ENCODE measurements at places on chromosomes 7 and 10. TPM values are rescaled to one million over a fixed set of nuclear protein-coding genes. Genes with fewer than 3 reads are reported as not detected.

Gene EEPD1
- 6.0 TPM for polyA plus RNA-seq

GRCh38 chr7:45888185-45888992, at the start of gene IGFBP1:
Gene IGFBP1 (plus strand): TSS chr7:45888488. CDS start chr7:45888653, 165 bp downstream.
- DNase-seq: peak; percentile 1

DNA sequence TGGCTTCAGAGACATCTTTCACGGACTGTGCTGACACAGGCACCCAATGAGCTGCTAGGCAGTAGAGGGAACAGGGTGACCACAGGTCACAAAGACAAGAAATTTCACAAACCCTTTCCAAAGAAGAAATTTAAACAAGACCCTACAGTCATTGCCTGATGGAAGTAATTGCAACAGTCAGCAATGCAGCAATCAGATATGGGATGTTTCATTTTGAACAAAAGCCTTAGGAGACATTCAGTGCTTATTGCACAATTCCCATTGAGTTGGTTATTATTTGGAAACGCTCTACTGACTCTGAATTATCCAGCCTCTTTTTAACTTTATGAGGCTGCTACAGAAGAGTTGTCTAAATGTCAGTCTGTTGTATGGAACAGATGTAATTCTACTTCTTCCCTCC, 85.5 kb downstream of the ETV1 start:
- DNase-seq: no peak

- no peak for DNase-seq
Measured at GRCh38 chr7:12300415-12300814, 89.3 kb downstream of the TMEM106B start.

DNA sequence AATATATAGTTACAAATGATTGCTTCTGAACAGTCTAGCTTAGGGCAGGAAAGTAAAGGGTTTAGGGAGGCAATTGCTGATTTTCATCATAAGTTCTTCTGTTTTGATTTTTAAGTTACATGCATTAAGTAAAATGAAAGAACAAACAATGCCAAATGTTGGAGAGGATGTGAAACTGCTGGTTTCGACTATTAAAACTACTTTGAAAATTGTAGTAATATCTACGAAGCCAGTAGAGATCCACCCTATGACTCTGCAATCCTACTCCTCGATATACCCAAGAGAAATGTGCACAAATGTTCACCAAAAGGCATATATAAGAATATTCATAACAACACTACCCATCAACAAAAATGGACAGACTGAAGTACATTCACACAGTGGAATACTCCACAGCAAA, 24.3 kb downstream of the PDZD8 start:
- DNase-seq: no peak

DNA sequence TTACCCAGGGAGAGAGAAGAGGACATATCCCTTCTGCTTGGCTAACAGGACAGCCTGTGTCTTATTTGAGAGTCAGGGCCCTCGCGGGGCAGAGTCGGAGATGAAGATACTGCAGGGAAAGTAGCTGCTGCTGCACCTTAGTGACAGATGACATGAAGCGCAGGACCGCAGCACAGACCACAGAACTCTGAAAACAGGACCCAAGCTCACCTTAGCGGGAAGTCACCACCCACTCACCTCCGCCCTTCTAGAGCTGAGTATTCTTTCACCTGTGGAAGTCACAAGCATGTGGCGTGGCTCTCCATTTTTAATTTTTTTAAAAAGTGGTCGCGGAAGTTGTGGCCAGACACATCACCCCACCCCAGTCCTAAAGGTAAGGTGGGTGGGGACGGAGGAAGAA, 191.4 kb downstream of the FAM107B start:
- DNase-seq: no peak

DNA sequence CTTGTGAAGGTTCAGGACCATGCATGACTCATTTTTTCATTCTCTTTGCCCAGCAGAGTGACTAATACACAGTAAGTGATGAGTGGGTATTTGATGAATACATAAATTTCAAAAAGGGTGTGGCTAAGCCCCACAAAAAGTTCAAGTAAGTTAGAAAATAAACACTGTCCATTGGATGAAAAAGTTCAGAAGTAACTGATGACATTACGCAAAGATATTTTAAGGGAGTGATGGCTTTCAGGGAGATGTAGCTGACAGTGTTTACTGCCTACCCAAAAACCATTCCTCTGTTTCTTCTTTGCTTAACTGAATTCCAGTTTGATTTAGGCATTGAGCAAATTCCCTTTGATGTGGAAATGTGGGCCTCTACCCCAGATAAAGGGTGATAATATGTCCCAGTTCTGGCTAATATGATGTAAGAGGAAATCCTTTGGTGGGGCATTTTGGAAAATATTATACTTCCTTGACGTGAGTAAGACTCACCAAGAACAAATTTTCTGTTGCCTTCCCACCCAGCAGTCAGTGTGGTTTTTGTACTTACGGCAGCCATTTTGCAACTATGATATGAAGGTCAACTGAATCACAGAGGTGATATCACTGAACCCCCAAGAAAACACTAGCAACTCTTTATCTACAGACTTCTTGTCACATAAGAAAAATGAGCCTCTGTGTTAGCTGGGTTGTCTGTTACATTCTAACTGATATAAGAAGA, 29.0 kb upstream of the EBLN1 start:
- no peak for DNase-seq

- no peak for DNase-seq
Measured at GRCh38 chr7:23616593-23616992, 19.4 kb downstream of the CCDC126 start.

DNA sequence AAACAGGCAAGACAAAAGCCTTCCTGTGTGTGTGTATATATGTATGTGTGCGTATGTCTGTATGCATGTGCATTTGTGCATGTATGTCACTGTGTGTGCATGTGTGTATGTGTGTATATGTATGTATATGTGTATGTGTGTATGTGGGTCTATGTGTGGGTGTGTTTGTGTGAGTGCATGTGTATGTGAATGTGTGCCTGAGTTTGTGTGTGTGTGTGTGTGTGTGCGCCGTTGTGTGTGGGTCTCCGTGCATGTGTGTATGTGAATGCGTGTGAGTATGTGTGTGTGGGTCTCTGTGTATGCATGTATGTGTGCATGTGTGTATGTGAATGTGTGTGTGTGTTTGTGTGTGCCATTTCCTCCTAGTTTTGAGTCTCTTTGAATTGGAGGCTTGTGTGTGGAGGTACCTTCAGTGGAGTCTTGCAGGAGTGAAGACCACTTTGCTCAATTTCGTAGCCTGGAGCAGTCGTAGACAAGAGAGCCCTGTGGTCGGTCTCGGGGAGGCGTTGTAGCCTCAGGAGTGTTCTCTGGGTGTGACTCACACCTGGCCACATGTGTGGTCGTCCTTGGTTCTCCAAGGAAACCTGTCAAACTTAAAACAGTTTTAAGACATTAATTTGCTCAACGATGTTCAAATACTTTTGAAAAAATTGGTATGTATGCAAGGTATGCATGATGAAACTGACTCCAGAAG, 28.1 kb downstream of the INPP5A start:
- DNase-seq: no peak

Data from right renal cortex interstitium (tissue), 3 donors.